T-helper 9 cell (primary cell): ENCODE measurements at places on chromosomes 2 and 18.

- no peak for DNase-seq
These were observed 793.3 kb downstream of the TDRD15 start for GRCh38 chr2:21916934-21917522.

DNA sequence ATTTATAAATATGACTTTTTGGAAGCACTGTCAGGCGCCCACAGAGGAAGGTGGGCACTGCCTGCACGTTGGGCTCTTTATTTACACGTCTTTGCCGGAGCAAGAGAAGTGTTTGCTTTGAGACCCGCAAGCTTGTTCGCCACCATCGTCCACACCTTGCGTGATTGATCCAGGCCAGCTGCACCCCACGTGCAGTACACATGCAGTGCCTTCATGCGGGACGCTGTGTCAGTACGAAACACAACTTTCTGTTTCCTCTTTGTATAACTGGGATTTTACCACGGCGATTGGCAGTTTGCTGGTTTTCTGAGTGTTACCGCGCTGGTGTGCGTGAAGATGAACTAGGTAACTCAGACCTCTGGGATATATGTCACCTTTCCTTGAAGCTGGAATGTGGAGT lies 571.0 kb upstream of the SALL3 start:
- DNase-seq: no peak

- DNase-seq: no peak
These were observed 243.7 kb downstream of the SMAD2 start for GRCh38 chr18:47686806-47687205.

GRCh38 chr2:208426412-208427045 lies 19.9 kb downstream of the PTH2R start:
- DNase-seq: no peak

- no peak for DNase-seq
These were observed 504 bp downstream of the ASAP2 start for GRCh38 chr2:9206991-9207640.

- DNase-seq: no peak
These were observed 182.5 kb downstream of the TMEM163 start for GRCh38 chr2:134536296-134536695.

- DNase-seq: no peak
These were observed 91.9 kb upstream of the OTOS start for GRCh38 chr2:240232264-240232915.

DNA sequence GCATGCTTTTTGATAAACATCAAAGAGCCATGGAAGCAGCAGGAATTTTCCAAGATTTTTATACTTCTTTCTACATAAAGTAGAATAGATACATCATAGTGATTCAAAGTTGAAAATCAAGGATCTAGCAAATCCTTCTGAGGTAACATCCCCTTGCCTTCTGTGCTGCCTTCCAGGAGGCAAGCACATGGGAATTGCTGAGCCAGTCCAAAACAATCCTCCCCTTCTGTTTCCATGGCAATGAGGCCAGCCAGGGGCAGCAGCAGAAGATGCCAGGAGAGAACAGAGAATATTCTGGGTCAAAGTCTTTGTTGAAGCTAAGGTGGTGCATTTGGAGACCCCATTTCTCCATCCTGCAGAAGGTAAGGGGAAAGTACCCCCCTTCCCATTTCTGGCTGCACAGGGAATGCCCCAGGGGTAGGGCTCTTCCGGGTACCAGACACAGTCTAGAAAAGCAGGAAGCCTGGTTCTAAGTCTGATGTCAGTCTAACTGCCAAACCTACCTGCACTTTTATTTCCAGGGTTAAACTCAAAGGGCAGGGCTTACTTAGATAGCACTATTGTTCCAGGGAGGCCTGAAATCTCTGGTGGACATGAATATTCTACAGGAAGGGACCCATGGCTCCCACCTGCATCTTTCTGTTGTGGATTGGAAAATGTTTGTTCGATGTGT lies 22.1 kb downstream of the CENPA start:
- DNase-seq: no peak

DNA sequence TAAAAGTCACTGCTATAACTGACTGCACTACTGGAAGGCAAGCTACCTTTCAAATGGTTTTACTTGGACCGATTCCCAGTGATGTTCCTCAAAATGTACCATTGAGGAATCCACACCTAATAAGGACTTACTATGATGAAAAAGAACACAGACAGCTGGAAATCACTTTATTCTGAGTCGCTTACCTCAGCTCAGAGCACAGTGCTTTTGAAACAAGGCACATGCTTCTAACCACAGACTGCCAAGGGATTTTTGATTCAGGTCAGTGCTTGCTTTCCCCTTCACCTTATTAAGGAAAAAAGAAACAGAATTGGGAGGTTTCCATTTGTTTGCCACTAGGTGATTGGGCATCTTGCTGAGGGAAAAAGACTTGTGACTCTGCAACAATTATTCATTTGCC lies 707.5 kb upstream of the FSHR start:
- DNase-seq: no peak

- DNase-seq: no peak
These were observed 137.7 kb downstream of the THADA start for GRCh38 chr2:43458014-43458628.

DNA sequence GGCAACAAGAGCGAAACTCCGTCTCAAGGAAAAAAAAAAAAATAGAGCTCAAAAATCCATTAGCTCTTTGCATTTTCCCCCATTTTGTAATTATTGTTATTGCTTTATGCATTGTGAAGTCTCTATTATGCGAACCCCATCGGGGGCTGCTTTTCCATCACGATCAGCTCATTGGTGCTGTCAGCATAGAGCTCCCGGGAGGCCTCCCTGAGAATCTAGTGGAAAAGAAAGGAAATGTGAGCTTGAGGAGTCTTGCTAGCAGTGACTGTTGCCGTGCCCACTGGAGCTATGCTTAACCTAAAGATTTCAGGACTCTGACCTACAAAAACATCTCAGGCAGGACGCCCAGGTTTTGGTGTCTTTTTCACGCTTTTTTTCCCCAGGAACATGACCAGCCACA lies 102.6 kb upstream of the NDUFV2 start:
- no peak for DNase-seq

DNA sequence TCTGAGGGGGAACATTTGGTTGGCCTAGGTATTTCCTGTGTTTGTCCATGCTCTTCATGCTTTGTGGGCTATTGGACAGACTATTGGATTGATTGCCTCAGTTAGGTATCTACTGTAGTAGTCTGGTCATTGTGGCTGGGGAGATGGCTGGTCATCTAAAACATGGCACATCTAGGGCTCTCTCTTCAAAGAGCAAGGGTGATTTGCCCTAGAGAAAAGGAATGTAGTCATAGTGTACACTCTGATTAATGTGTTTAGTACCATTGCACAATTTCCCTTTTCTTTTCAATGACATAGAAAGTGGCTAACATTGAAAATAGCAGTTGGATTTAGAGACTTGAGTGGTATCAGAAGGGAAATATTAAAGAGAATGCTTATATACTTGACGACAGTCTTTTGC lies 114.3 kb downstream of the LCLAT1 start:
- no peak for DNase-seq

GRCh38 chr2:216922175-216922780 lies 62.4 kb upstream of the TNP1 start:
- DNase-seq: no peak

DNA sequence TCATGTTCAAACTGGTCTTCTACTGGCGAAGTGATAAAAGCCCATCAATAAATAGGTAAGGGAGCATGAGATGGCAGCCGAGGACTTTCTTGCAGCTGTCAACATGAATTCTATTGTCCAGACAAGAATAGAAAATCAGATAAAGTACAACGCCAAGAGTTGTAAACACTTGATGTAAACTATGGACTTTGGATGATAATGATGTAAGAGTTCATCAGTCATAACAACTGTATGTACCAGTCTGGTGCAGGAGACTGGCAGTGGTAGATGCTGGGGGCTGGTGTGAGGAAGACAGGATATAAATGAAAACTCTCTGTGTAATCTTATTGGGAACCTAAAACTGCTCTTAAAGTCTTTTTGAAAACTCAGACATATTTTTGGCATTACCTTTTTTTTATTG lies 155.9 kb upstream of the RASGRP3 start:
- no peak for DNase-seq

- no peak for DNase-seq
These were observed 23.7 kb upstream of the SCYGR1 start for GRCh38 chr2:227411320-227411989.

- DNase-seq: no peak
These were observed 135.0 kb upstream of the ZNF804A start for GRCh38 chr2:184463102-184463865.

GRCh38 chr2:239085201-239085992 lies 237.5 kb downstream of the TWIST2 start:
- no peak for DNase-seq

- DNase-seq: no peak
These were observed 62.7 kb upstream of the REV1 start for GRCh38 chr2:99552529-99552928.

DNA sequence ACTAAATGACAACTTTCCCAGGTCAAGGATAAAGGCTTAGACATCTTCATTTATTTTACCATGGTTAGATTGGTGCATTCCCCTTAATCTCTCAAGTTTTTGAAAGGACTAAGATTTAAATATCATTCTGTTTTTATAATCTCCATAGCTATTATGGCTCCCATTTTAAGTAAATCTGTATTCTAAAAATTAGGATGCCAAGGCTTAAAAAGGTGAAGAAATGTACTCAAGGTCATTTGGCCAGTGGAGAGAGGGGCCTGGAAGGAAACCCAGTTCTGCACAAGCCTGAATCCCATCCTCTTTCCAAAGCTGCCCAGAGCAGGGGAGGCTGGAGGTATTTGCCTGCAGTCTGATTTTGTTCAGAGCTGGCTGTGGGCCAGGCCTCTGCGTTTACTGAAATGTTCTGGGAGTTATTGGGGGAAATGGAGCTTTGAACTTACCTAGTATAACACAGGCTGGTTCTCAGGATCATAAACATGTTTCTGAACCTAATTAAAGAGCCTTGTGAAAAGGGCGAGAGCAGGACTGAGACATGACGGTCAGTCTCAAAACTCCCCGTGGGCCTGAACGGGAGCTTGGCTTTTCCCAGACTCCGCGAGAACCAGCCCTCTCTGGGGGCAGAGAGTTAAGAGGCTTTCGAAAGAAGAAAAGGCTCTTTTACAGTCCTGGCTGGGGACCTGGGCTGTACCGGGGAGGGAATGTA lies 85.6 kb downstream of the DDX1 start:
- no peak for DNase-seq
